ENCODE measurements at places on chromosomes 11 and 22.

- no peak for DNase-seq
Observed at GRCh38 chr11:120773501-120774031, 250.3 kb upstream of the TBCEL start.

- DNase-seq = no peak
Observed at GRCh38 chr11:30763951-30764350, 177.8 kb upstream of the MPPED2 start.

DNA sequence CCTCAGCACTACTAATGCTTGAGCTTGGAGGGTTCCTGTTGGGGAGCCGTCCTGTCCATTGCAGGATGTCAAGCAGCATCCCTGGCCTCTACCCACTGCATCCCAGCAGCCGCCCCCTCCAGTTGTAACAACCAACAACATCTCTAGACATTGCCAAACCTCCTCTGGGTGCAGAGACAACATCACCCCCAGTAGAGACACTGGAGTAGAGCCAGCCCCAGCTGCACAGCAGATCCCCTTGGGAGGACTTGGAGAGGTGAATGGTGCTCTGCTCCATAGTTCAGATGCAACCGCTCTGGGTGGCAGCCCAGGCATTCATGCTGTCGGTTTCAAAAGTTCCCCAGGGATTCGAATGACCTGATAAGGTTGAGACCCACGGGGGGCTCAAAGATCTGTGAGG lies 259.0 kb downstream of the MN1 start:
- DNase-seq = no peak

DNA sequence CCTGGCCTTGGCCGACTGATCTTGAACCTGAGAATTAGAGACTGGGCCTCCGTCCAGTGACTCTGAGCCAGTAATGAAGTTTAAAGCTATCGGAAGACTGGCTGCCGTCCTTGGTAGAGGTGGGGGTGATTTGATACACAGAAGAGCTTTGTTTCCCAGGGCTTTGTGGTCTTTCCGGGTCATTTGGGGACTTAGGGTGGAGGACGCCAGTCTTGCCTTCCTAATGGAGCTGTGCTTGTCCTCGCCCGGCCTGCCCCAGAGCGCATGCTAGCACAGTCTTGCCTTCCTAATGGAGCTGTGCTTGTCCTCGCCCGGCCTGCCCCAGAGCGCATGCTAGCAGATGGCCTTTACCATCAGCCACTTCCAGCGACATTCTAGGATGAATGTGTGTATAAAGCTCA lies 65.8 kb downstream of the ST3GAL4 start:
- no peak for DNase-seq

DNA sequence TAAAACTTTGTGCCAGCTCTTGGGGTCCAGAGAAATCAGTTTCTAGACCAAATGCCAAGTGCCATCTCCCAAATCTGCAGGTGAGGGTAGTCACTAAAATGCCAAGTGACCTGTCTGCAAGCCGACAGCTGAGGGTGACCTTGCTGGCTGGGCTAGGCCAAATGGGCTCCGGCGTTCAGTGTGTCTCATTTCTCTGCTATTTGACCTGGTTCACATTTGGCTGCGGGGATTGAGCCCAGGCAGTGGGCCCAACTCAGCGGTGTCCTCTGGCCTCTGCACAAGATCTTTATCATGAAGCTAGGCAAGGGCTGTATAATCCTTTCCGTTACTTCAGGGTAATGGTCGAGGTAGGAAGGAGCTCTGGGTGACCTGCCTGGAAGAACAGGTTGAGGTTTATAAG lies 87.5 kb downstream of the SNX19 start:
- DNase-seq = no peak

DNA sequence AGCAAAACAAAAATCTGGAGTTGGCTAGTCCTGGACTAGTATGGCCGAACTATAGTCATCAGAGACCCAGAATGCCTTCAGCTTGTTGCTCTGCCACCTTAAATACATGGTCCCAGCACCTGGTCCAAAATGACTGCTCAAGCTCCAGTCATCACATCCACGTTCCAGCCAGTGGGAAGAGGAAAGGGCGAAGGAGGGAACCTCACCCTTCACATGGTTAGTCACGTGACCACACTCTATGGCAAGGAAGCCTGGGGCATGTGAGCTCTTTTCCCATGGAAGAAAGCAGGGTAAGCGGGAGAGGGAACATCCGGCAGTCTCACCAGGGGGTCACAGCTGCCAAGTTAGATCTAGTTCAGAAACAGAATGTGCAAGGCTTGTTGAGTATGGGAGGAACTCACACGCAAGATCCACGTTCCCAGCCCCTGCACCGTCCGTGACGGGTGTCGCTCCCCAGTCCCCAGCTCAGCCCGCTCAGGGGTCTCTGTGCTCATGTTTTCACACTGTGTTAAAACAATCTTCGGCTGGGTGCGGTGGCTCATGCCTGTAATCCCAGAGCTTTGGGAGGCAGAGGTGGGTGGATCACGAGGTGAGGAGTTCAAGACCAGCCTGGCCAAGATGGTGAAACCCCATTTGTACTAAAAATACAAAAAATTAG lies 1.9 kb upstream of the ANO9 start:
- DNase-seq = no peak

DNA sequence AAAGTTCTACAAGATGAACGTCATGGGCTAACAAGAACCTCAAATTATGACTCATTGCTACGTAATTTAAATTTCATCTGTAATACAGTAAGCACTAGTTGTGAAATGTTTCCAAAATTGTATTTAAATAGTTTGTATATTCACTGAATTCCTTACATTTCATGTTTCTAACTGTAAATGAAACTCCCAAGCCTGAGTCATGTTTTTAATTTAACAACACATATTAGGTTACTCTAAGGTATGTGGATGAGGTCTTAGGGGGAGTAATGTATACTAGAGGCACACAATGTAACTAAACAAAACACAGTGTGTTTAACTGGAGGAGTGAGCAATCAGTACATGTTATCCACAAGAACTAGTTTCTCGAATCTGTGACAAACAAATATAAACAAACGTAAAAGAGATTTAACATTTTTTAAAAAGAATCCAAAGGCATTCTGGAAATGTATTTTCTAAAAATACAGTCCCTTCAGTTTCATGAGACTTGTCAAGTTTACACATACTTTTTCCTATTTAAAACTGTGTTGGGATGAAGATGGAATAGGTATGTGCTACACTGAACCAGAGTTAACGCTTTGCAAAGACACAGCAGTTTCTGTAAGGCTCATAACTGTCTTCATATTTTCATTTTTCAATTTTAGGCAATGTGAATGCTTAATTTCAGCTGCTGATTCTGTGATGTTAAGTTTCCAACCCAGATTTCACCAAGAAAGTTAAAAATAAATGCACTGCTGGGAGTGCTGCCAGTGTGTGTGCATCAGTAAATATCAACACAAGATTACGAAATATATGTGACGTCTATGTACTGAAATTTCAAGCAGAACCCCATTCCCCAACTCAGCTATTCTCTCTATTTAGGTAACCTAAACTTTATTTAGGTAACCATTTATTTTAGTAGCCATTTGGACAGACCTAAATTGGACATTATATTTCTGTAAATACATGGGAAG lies 52.6 kb downstream of the PITPNB start:
- no peak for DNase-seq

- DNase-seq = peak; percentile 3
Observed at GRCh38 chr11:90476442-90477007, 253.7 kb upstream of the CHORDC1 start.

DNA sequence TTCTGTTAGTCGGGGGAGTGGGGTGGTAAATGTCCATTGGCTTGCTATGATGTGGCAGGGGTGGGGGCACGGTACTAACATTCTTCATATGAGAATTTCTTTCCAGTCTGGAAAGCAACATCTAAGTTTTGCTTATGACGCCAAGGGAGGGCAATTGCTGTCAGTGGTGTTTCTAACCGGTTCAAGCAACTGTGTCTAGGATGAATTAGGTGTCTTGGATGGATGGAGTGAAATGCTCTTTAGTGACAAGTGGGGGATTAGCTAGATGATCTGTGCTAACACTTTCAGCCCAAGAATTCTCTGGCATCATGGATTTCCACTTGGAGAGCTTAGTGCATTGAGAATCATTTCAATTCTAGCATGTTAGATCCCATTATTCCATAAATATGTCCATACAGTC lies 262.6 kb upstream of the SORL1-AS1 start:
- no peak for DNase-seq

DNA sequence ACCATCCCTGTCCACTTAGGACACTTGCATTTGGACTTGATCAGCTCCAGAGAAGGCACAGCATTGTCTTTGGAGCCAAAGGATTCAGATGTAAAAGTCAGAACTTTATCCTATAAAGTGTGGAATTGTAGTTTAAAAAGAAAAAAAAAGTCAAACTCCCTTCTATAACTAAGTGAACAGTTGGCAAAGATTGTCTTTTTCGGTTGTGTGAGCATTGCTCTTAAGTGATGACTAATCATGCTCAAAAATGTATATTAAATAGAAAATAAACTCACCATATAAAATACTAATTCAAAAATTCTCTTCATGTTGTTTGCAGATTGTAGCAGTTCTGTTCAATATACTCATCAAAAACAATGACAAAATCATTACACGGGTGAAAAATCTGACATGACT lies 93.8 kb downstream of the ETS1 start:
- DNase-seq = no peak

DNA sequence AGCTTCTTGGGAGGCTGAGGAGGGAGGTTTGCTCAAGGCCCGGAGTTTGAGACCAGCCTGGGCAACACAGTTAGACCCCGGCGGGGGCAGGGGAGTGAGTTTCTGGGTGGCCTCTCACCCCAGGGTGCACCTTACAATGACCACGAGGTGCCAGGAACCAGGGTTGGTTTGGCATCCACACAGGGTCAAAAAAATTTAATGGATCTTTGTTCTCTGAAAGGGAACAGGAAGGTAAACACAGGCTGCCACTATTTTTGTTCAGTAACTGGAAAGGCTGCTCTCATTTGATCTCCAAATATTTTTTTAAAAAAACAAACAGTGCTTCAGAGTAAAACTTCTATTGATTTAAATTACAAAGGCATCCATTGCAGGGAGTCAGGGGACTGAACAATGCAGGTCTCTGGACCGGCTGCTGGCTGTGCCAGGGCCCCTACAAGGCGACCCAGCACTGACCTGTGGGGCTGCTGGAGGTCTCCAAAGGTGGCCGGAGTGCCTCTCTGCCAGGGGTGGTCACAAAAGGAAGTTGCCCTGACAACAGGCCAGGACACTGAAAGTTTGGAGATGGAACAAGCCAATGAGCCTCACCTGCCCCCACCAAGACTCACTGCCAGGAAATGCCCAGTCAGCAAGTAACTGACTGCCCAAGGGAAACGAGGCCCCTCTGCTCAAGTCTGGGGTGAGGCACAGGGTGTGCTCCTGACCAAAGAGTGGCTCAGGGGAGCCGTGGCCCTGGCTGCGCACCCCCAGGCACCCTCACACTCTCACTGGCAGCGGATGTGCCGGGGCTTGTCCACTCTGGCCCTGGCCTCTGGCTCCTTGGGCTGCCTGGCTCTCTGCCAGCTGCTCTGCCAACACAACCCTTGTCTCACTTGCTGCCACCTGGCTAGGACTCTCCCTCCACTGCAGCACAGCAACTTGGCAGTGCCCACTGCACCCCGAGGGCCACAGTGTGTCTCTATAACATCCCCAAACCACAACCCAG lies 51.8 kb downstream of the ARFGAP3 start:
- no peak for DNase-seq

- no peak for DNase-seq
Observed at GRCh38 chr11:7982582-7983119, 4.5 kb upstream of the EIF3F start.

DNA sequence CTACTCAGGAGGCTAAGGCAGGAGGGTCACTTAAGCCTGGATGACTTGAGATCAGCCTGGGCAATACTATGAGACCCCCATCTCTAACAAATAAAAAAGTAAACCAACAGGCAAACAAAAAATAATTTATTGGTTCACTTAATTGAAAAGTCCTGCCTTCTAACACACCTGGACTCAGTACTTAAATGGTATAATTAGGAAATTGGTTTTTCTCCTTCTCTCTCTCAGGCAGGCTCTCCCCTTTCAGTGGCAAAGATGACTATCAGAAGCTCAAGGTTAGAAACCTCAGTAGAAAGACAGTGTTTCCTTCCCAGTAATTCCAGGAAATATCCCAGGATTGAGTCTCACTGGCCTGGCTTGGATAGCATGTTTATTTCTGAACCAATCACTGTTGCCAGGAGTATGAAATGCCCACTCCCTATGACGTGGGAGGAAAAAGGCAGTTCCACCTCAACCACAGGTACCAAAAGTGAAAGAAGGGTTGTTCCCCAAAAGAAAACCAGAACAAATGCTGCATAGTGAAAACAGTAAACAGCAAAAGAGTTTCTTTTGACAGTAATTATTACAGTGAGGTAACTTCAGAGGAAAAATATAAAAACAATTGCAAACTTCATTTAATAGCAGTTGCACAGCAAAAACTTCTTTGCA lies 56.3 kb upstream of the SOX6 start:
- DNase-seq = no peak

DNA sequence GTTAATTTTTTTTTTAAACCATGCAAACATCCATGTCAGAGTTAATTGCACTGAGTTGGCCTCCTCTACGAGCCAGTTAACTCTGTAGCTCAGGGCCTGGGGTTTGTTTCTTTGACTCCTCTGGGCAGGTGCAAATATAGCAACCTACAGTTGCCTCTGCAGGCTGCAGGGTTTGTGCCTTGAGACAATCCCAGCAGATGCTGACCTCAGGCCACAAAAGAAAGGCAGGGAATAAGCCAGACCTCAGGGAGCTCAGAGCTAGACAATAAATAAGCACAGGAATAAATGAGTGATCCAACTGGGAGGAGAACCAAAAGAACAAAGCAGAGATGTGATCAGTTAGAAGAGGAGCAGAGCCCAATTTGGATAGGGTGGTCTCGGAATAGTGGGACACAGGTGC lies 390.8 kb downstream of the SHANK2 start:
- no peak for DNase-seq
